Airway epithelial cell (primary cell): ENCODE measurements at places on chromosomes 3 and 15. TPM values are rescaled to one million over a fixed set of nuclear protein-coding genes. Genes with fewer than 3 reads are reported as not detected.

The SNX33 gene
- 17.5 and 28.3 TPM in 2 replicates for total RNA-seq

The TRIM42 gene
- not detected in 2 replicates for total RNA-seq

The PCNP gene
- total RNA-seq = 55.0 and 61.0 TPM in 2 replicates

The KCTD6 gene
- 6.2 and 8.2 TPM in 2 replicates for total RNA-seq

The NUP210 gene
- 0.21 TPM in 1 of 2 replicates, not detected in the other for total RNA-seq

The CATSPER2 gene
- 1.4 and 2.6 TPM in 2 replicates for total RNA-seq

The PPP1R14D gene
- total RNA-seq = not detected in 2 replicates

The IP6K1 gene
- total RNA-seq = 16.5 and 20.7 TPM in 2 replicates

The GABRB3 gene
- total RNA-seq = 0.51 and 1.1 TPM in 2 replicates

The FOXL2 gene
- 0.19 and 0.28 TPM in 2 replicates for total RNA-seq

The WDR93 gene
- total RNA-seq = not detected in 2 replicates

The GPR160 gene
- 1.1 TPM in 2 replicates for total RNA-seq

The EIF5A2 gene
- 5.4 and 9.0 TPM in 2 replicates for total RNA-seq

The DOCK3 gene
- 0.42 and 0.49 TPM in 2 replicates for total RNA-seq

The CISH gene
- total RNA-seq = 4.6 and 6.9 TPM in 2 replicates

The ATP13A4 gene
- total RNA-seq = 2.7 and 4.4 TPM in 2 replicates

The RSRC1 gene
- total RNA-seq = 20.8 and 24.3 TPM in 2 replicates

The KIF15 gene
- total RNA-seq = 4.5 and 6.9 TPM in 2 replicates
